Cerebellum (tissue), 4 donors: ENCODE measurements at places on chromosomes 7 and 10. TPM values are rescaled to one million over a fixed set of nuclear protein-coding genes. Genes with fewer than 3 reads are reported as not detected.

Gene FAM25A
- total RNA-seq = not detected

Gene PDZD7
- total RNA-seq = 5.9 TPM

Gene AKR1C1
- 22.4 TPM for total RNA-seq

Gene NKX1-2
- total RNA-seq = 0.54 TPM

Gene PILRA
- 3.3 TPM for total RNA-seq

Gene EIF3A
- 62.1 TPM for total RNA-seq

Gene LMBR1
- 149 TPM for total RNA-seq

Gene SCART1
- total RNA-seq = 2.5 TPM

Gene ZNF487
- 26.0 TPM for total RNA-seq

Gene NIPSNAP2
- 47.9 TPM for total RNA-seq

Gene NAT16
- total RNA-seq = 2.1 TPM

Gene PARD3
- total RNA-seq = 52.6 TPM

Gene HOXA5
- total RNA-seq = not detected

Gene PNLIPRP1
- total RNA-seq = not detected

Gene MACROH2A2
- 44.8 TPM for total RNA-seq

Gene DYNC1I1
- 15.2 TPM for total RNA-seq

Gene NOD1
- total RNA-seq = 4.7 TPM

Gene GRM3
- 74.5 TPM for total RNA-seq

Gene CTBP2
- total RNA-seq = 57.7 TPM

Gene ENTPD1
- total RNA-seq = 12.2 TPM

Gene EPO
- not detected for total RNA-seq

Gene BAMBI
- 4.1 TPM for total RNA-seq

Gene SH2B2
- total RNA-seq = 9.9 TPM

Gene FAM25C
- not detected for total RNA-seq

Gene HOXA11
- not detected for total RNA-seq

Gene PRKG1
- 58.3 TPM for total RNA-seq

Gene GPR85
- total RNA-seq = 58.8 TPM

Gene GDF10
- 13.6 TPM for total RNA-seq

Gene SLC29A4
- total RNA-seq = 22.6 TPM

Gene BCL7B
- 8.9 TPM for total RNA-seq

Gene FXYD4
- not detected for total RNA-seq

Gene PSD
- 38.8 TPM for total RNA-seq

Gene SLC39A12
- 0.54 TPM for total RNA-seq

Gene IDI1
- 67.2 TPM for total RNA-seq

Gene AASS
- total RNA-seq = 79.6 TPM

Gene ANKRD22
- total RNA-seq = not detected

Gene TAS2R3
- 17.0 TPM for total RNA-seq

Gene KAZALD1
- total RNA-seq = 1.3 TPM

Gene TMEM72
- 0.27 TPM for total RNA-seq

Gene TAF5
- 6.9 TPM for total RNA-seq

Gene PON1
- not detected for total RNA-seq

Gene CPA1
- not detected for total RNA-seq

Gene SEMA3E
- 5.5 TPM for total RNA-seq

Gene GFRA1
- 30.4 TPM for total RNA-seq

Gene CALML3
- total RNA-seq = 0.09 TPM

Gene OGA
- 295 TPM for total RNA-seq

Gene POLR2J2
- 15.3 TPM for total RNA-seq

Gene COL1A2
- 233 TPM for total RNA-seq

Gene GRID2IP
- total RNA-seq = 3.5 TPM

Gene LBX1
- total RNA-seq = 1.6 TPM

Gene FKBP6
- total RNA-seq = not detected

Gene SLC13A1
- total RNA-seq = not detected

Gene SKIDA1
- total RNA-seq = 8.8 TPM

Gene WDR86
- 33.8 TPM for total RNA-seq

Gene CYP2E1
- 16.0 TPM for total RNA-seq
